NCI-H1930 (cell line): ENCODE measurements at places on chromosomes 1 and 21.
A peak's percentile ranks its signal among the peaks of the same experiment; 100 is the strongest.

GRCh38 chr1:151347523-151348246 is 633 bp upstream of the RFX5 start:
- no peak for DNase-seq

DNA sequence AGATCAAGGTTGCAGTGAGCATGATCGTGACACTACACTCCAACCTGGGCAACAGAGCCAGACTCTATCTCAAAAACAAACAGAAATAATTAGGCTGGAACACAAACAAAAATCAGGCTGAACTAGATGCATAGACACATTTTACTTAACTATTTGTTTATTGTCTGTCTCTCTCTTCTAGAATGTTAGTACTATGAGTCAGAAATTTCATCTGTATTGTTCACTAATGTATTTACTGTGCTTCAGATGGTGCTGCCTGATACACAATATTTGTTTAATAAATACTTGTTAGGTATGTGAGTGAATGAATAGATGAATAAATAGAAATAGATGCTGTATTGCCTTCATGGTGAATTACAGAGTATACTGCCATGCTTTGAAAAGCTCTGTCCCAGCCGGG is 6.0 kb upstream of the LIN28A start:
- no peak for DNase-seq

- DNase-seq = no peak
Observed at GRCh38 chr1:208446271-208446691, 202.1 kb upstream of the PLXNA2 start.

DNA sequence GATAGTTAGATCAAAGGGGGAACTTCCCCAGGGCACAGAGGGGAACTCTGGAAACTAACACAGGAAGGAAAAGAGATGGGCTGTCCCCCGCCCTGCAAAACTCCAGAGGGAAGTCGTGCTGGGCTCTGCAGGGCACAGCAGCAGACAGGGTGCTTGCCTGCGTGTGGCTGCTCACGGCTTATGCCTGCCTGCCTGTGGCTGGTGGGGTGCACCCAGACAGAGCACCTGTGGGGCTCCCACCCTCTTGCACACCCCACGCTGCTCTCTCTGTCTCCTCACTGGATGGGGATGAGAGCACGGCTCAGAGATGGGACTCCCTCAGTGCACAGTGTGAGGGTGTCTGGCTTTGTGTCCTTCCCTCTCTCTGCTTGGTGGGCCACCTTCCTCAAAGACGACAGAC is 13.5 kb upstream of the ETV3L start:
- no peak for DNase-seq

DNA sequence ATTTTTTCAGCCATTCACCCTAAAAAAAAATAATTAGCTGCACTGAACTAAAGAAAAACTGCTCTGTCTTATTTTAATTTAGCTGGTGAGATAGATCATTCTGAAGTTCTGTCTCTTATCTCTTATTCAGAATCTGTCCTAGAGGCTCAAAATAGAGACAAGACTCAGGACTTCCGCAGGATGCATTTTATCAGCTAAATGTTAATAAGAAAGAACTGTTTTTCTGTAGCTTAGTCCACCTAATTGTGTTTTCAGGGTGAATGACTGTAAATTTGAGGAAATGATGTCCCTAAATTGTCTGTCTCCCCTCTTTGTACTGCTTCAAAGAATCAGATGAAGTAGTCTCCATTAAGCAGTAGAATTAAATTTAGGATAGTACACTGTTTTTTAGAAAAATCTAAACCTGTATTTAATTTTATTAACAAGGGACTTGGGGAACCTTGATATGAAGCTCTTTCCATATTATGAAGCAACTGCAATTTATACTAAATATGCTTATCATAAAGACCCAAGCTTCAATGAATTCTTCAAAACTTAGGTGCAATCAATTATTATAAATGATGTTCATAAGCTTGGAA is 671.9 kb downstream of the RWDD3 start:
- no peak for DNase-seq

- DNase-seq = peak; percentile 18
Observed at GRCh38 chr21:44892536-44893277, 19.2 kb upstream of the PTTG1IP start.

DNA sequence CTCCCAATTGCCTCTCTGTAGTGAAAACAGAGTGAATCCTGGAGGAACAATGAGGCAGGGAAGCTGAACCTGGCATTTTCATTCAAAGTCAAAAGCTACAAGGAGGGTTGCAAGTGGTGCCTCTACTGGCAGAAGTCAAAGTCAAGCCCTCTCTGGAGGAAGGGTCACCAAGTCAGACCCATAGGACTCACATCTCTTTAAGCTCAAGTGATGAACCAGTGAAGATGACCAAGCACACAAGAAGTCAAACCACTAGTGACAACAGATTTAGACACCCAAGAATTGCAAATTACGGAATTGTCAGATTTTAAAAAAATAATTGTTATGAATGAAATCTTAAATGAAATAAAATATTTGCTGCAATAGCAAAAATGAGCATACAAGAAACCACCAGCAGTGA is 81.1 kb upstream of the ATP1B1 start:
- no peak for DNase-seq

GRCh38 chr21:38188037-38188436 is 68.8 kb upstream of the KCNJ15 start:
- no peak for DNase-seq

DNA sequence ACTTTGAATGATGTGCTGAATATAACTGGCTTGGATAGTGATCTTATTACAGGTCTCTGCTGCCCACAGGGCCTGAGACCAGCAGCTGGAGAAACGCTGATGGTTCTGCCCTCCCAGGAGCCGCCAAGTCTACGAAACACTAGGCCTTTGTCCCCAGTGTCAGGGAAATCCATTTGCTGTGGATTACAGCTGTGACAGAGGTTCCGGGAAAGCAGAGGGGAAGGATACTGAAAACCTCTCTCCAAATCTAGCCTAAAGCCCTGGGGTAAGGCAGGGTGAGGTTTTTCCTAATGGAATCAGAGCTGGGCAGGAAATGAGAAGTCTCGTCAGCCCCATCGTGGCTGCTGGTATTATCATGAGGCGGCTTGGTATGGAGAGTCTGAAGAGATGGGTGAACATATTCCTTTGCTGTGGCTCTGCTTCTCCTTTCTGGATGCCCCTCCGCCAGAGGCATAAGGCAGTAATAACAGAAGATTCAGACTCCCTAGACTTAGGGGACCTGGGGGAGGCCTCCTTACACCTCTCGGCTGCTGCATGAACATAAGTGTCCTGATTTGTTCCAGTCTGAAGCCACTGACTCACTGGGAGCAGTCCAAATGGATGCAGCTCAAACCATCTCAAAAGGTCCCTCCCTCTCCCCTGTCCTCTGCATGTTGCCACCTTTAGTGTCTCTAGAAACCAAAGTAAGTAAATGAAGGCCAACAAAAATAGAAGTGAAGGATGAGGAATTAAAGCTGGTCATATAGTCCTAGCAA is 48.1 kb downstream of the PHC2 start:
- DNase-seq = no peak

GRCh38 chr1:52424231-52424636 is 19.8 kb downstream of the PRPF38A start:
- no peak for DNase-seq

- DNase-seq = peak; percentile 35
Observed at GRCh38 chr1:28927648-28928313, 13.4 kb downstream of the EPB41 start.

DNA sequence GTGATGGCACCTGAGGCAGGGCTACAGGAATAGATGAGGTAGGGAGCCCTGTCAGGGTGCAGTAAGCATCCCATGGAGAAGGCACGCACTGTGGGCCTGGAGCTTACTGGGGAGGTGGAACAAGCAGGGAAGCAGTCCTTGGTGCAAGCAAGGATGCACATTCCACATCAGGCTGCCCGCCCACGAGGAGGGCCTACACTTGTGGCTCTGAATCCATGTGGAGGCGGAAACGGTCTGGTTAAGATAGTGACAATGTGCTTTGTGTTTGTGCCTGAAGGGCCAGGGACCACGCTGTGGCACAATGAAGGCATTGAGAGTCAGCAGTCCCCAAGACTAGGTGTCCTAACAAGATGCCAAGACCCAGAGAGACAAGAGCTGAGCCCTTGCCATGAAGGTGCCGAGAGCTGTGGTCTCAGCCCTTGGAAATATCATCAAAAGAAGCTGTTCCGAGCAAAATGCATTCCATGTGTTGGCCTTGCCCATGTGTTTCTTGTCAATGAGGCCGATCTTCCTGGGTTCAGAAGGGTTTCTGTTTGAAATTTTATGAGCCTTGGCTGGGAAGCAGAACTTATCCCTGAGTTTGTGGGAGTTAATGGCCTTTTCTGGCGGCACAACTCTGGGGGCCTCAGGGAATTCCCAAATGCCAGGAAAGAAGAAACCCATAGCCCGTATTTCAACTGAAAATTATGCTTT is 111.9 kb downstream of the NGF start:
- DNase-seq = no peak

GRCh38 chr1:163137556-163138265 is 65.0 kb downstream of the RGS5 start:
- no peak for DNase-seq

DNA sequence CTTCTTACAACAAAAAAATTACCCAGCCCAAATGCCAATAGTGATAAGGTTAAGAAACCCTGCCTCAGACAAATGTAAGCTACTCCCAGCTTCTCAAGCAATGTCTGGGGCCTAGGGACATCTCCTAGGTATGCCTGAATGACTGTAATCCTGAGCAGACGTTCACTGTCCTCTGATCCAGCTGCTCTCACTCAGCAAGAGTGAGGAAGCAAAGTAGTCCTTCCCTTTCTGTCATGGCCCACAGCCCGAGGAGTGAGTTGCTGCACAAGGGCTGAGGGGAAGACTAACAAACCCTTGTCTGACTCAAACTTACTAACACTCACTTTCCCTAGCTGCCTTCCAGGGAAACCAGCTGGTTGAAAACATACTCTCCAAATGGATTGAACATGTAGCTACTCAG is 124.9 kb upstream of the TNFSF4 start:
- DNase-seq = no peak

- DNase-seq = no peak
Observed at GRCh38 chr1:26574719-26575251, 45.2 kb downstream of the RPS6KA1 start.

- no peak for DNase-seq
Observed at GRCh38 chr1:218463194-218464156, 118.3 kb downstream of the TGFB2 start.

GRCh38 chr1:89837036-89837481 is 16.2 kb downstream of the LRRC8D start:
- no peak for DNase-seq

DNA sequence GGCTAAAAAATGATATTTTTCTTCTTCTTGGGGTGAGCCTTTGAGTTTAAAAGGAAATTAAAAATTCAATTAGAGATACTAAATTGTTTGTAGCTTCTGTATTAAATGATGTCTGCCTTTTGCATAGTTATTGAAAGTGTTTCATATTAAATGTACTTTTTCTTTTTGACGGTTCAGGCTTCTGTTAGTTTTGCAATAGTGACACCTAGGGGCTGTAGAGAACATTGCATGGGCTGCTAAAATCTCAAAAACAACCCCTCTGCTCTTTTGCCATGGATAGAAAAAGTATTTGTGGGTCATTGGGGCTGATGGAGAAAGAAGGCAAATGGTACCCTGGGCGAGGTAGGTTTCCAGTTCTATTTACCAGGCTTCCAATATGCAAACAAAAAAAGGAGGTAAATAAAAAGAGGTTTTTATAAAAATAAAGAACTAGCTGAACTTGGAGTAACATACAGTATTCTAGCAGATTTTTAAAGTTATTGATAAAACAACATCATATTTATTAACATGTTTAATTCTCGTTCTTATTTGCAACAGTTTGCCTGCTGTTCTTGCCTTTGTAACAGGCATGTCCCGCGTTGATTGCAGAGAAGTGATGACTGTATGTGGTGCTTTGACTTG is 115.4 kb upstream of the HOOK1 start:
- DNase-seq = peak; percentile 13

GRCh38 chr1:18646786-18647410 is 16.3 kb downstream of the PAX7 start:
- DNase-seq = no peak
